ENCODE measurements at places on chromosomes 6 and 20.
A peak's percentile ranks its signal among the peaks of the same experiment; 100 is the strongest.

DNA sequence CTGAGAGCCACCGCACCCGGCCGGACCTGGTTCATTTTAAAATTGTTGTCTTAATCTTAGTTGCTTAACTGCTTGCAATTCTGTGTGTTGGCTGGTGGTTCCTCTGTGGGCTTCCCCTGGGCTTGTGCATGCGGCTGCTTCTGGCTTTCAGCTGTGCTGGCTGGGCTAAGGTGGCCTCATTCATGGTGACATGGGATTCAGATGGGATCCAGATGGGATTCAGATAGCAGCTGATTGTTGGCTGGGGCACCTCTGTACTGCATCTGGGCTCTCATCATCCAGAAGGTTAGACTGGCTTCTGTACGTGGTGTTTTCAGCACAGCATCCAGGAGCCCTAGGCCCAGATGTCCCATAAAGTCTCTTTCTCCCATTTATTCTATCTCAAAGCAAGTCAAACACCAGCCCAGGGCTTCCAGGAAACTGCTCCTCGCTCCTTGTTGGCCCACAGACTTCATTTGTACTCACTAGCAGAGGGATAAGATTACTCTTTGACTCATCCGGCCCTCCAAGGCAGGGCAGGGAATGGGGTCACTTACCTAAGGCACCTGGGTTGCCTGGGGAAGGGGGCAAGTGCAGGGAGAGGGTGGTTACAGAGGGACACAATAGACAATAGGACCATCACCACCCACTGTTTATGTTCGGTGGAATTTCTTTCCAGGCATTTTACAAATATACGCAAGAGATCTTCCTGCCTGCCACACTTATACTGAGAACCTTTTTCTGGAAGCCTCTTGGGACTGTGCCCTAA lies 10.2 kb upstream of the PEDS1 start:
- DNase-seq, result peak; percentile 59

DNA sequence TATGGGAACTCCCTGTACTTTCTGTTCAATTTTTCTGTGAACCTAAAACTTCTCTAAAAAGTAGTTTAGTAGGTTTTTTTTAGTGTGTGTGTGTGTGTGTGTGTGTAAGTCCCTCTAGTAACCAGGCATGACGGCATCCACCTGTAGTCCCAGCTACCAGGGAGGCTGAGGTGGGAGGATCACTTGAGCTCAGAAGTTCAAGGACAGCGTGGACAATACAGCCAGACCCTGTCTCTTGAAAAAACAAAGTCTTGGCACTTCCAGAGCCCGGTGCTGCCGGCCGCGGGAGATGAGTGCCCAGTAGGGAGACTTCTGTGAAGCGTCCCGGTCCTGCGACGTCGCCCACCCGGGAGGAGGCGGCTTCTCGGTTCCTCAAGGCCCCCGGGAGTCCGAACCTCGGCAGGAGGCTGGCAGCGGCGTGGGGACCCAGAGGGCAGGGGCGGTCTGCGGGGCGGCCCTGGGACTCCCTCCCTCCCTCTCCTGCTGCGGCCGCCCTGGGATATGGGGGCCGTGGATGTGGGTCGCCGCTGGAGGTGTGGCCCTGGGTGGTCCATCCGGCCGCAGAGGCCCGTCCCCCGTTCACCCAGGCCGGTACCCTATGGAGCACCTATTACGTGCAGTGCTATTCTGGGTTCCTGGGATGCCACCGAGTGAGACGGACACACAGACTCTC lies 78.0 kb upstream of the SIRPG start:
- DNase-seq, result no peak

DNA sequence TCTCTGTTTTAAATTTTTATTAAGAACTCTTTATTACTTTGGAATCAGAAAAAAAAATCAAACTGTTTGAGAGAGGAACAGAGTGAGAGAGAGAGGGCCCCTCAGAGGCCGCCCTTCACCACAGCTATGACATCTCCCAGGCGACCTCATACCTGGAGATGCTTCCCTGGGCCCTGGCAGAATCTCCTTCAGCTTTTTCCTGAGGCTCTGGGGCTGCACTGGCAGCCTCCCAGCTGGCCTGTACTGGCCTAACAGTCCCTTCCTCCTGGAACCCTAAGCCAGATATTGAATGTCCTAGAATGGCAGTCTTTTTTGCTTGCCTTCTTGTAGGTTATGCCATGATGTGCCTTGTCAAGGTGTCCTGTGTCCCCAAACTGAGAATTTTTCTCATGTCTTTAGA lies 13.7 kb downstream of the ABHD12 start:
- DNase-seq, result no peak

DNA sequence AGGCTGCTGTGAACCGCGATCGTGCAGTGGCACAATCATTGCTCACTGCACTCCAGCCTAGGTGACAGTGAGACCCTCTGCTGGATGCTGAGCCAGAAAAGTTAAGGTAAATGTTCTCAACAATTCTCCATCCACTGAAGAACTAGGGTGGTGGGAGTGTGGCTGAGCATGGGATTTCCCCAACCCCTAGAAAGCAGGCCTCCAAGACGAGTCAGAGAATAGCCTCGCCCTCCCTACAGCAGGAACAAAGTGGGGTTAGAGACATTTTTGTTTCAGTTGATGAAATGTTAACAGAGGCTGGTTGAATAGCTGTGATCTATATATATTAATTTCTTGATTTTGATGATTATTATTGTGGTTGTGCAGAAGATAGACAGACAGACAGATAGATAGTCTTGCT lies 6.1 kb upstream of the ALDH8A1 start:
- peak; percentile 10 for DNase-seq

DNA sequence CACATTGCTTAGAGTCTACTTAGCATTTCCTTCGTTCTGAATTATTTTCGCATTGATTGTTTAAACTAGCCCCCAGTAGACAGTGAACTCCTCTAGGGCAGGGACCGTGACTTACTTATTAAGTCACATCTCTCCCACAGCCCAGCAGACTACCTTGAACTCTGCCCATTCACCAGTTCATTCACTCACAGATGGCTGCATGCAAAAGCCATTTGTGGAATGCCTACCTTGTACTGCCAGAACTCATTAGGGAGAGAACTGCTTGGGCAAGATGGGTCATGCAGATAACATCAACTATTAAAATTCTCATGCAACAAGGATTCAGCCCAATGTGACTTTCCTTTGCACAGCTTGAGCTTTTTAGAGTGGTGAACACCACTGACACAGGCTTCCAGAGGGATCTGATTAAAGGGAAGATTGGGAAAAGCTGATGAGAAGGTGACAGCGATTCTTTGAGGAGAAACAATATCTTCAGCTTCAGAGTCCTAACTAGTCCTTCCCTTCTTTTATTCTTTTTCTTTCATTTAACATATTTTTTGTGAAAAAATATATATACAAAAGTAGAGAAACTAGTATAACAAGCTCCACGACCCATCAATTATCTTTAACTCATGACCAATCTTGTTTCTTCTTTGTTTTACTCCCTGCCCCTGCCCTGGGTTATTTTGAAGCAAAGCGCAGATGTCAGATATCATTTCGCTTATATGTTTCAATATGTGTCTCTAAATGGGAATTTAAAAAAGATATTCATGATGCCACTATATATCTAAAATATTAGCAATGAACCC lies 273.9 kb downstream of the CDC5L start:
- peak; percentile 92 for DNase-seq

GRCh38 chr6:3389390-3390167 lies 67.3 kb downstream of the SLC22A23 start:
- peak; percentile 51 for DNase-seq

GRCh38 chr20:32358883-32359632 lies 927 bp downstream of the ASXL1 start:
- peak; percentile 65 for DNase-seq

- DNase-seq, result no peak
Observed at GRCh38 chr6:14934013-14934412, 311.9 kb upstream of the JARID2 start.

GRCh38 chr20:53606364-53606985 lies 12.8 kb upstream of the ZNF217 start:
- DNase-seq, result no peak

DNA sequence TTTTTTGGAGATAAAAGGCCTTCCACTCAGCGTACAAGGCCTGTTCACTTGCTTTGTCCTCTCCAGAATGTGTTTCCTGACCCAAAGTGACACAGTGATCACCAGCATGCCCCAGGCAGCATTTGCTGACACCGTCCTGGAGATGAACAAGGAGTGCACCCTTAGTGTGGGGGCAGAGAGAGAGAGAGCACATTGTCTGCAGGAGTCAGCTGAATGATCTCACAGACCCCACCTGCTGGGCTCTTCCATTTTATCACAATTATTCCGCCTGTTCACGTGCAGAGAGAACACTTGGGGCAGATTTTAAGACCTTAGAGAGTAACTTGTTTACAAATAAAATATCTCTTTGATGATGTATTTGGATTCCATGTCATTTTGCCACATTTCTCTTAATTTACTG lies 22.4 kb upstream of the MAS1L start:
- no peak for DNase-seq

DNA sequence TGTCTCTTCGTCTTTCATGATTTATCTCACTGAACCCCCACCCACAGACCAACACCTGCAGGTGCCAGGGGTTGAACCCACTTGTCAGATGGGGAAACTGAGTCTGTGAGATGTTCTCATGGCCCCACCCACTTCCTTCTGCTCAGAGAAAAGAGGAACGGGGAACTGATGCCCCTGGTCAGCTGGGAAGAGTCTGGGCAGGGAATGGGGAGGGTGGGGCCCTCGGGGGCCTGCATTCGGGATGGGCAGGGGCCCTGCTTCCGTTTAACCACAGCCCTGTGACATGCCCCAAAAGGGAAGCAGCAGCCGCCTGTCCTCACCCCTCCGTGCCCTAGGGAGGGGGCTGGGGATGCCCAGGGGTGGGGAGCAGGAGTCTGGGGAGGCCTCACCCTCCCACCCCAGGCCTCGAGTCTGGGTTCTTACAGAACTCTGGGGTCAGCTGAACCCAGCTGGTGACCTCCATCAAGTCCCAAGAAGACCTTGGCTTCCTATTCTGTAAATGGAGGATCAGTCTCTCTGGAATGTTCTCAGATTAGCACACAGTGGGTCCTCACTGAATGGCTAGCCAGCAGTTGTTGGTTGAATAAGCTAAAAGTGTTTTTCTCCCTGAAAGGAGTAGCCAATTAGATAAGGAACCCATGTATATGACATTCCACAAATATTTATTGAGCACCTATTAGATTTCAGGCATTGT lies 81.5 kb downstream of the CEBPB start:
- no peak for DNase-seq

GRCh38 chr6:39876111-39876510 lies 58.2 kb downstream of the MOCS1 start:
- no peak for DNase-seq

GRCh38 chr20:8523684-8524083 lies 391.6 kb downstream of the PLCB1 start:
- no peak for DNase-seq

DNA sequence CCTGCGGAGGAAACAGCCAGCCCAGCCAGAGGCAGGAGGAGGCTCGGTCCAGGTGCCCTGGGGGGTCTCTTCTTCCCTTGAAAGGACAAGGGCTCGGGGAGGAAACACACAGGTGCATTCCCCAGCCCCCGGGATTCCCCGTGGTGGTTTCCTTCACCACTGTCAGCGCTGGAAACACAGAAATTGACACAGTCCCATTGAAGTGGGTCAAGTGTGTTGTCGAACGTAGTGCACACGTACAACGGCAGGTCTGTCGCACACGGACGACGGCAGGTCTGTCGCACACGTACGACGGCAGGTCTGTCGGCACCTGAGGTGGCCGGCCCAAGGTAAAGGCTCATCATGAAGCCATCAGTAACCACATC lies 80.9 kb downstream of the DLL1 start:
- no peak for DNase-seq

DNA sequence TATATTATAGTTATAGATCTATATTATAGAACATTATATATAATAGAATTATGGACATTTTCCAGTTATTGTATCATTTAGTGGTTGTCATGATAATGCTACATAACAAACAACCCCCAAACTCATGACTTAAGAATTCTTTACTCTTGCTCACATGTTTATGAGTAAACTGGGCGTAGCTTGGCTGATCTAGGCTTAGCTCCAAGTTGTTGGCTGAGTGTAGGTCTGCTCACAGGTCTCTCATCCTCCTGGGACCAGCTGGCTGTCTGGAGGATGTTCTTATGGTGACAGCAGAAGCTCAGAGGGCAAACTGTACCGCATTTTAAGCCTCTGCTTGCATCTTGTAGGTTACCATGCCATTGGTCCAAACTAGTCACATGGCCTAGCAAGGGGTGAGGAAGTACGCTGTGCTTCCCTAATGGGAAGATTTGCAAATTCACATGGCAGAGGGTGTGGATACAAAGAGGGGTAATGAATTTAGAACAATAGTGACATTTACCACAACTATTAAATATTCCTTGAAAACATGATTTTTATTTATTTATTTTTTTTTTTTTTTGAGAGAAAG lies 34.2 kb downstream of the ARHGAP40 start:
- peak; percentile 61 for DNase-seq

GRCh38 chr6:134534708-134535149 lies 216.8 kb upstream of the SGK1 start:
- peak; percentile 86 for DNase-seq

DNA sequence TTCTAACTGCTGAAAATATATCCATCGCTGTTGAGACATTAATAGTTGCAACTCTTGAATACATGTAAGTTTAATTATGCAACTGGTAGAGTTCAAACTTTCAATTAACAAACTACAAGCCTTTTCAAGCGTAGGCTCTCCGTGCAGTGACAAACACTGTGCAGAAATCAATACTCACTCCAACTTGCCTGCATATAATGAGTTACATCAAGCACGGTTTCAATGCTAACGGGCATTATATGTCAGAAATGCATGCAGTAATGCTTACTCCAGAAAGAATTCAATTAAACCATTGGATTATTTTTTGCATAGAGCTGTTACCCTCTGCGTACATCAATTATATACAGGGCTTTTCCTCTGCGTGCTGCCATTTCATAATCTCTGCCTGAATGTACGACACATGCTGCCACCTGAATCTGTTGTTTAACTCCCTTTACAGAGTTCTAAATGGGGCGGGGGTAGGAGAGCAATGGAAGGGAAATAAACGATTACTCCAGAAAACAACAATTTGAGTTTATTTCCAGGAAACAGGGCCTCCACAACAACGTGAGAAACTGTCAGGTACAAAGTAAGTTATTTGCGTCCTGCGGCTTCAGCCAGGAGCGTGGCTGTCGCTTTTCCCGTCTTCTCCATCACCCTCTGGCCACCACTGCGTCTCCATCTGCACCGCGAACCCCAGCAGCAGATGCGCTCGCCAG lies 1.8 kb downstream of the PTPRK start:
- DNase-seq, result peak; percentile 38

DNA sequence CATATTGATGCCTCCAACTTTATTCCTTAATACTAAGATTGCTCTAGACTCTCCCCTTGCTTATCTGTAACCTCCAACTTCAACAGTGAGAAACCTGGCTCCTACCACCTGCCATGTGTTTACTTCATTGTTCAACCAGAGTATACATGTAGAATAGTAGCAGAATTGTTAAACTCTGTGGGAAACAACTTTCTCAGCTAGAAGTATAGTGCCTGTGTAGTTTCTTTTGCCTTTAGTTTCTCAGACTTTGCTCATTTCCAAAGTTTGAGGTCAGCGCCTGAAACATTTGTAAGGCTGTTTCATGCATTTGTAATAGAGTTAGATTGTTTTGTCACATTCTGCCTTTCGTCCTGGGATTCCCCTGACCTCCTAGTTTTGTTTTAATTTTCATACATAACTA lies 34.9 kb upstream of the HECA start:
- DNase-seq, result no peak

All from epithelial cell of esophagus (primary cell).